H54 (cell line): ENCODE measurements at places on chromosomes 13 and 19.

- no peak for DNase-seq
Observed at GRCh38 chr13:74825152-74825937, 656.6 kb downstream of the TBC1D4 start.

GRCh38 chr13:23667750-23668149 lies 97.5 kb downstream of the TNFRSF19 start:
- no peak for DNase-seq

GRCh38 chr19:35381318-35381717 lies 10.4 kb downstream of the GPR42 start:
- no peak for DNase-seq

GRCh38 chr19:46813839-46814358 lies 25.5 kb upstream of the SLC1A5 start:
- no peak for DNase-seq

DNA sequence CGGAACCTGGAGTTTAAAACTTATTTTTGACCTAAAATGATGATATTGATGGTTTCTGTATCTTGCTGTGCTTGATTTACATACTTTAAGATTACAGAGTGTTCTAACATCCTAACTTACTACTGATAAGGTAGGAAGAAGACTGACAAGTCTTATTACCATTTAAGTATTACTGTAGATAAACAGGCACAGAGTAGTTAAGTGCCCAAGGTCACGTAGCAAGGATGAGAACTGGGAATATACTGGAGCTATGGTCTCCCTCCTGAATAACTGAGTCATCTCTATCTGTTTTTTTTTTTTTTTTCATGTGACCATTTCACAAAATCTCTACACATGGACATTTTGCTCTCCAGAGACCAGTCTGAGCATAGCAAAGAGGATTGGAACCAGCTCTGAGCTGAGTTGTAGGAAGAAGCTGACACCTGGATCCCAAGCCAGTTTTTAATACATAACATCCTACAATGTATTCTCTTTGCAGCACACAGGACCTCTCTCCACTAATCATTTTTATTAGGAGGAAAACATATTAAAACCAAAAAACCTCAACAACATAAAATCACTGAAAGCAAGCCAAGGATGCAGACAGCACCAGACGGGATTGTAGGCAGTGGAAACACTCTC lies 173.5 kb downstream of the DNAJC15 start:
- no peak for DNase-seq

- no peak for DNase-seq
Observed at GRCh38 chr19:30911491-30911890, 437.7 kb downstream of the TSHZ3 start.

GRCh38 chr19:40005691-40006272 lies 8.9 kb downstream of the ZNF546 start:
- no peak for DNase-seq

- DNase-seq = no peak
Observed at GRCh38 chr19:7647156-7647555, 10.2 kb downstream of the STXBP2 start.

- no peak for DNase-seq
Observed at GRCh38 chr19:32195706-32196610, 149.5 kb upstream of the ZNF507 start.

GRCh38 chr13:109241160-109241559 lies 545.2 kb downstream of the IRS2 start:
- no peak for DNase-seq

- no peak for DNase-seq
Observed at GRCh38 chr13:44322928-44323327, 50.7 kb upstream of the SERP2 start.

DNA sequence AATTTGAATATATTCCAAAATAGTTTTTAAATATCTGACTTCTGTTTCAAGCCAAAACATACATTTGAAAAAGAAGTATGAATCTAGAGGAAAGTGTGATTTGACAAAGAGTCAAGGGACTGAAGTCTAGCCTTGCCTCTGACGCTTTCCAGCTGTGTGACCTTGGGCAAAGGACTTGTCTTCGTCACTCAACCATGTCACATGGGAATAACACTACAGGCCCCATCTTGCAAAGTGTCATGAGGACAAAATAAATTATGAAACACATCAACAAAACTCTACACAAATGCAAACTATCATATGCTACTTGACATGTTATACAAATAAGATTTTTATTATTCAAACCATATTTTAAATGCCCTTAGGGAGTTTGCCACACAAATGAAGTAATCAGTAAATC lies 73.0 kb downstream of the CYSLTR2 start:
- DNase-seq = no peak

GRCh38 chr13:105345730-105346129 lies 1189.7 kb downstream of the EFNB2 start:
- no peak for DNase-seq

GRCh38 chr19:47363758-47364531 lies 14.8 kb downstream of the DHX34 start:
- DNase-seq = no peak

DNA sequence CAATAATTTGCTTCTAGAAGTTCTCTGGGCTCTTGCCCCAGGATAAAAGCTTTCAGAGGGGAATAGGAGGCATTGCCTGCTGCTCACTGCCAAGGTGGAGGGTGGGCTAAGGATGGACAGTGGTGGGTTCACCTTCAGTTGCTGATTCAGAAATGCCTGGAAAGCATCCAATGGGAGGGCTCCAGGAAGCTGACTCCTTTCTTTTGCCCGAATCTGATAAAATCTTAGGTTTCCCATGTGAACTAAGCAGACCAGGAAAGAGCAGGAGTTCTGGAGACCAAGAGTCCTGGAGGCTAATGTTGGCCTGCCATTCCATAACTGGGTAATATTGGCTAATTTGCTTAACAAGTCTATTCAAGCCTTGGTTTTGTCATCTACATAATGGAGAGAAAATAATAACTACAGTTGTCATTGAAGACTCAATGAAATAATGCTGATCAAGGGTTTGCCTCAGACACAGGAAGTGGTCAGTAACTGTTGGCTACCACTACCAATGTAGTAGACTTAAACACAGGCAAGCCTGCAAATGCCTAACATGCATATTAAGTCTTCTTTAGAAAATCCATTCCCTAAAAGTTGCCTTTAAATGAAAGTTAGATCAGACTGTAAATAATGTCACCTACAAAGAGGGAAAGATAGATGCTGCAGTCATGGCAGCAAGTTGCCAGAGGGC lies 528.4 kb upstream of the NBEA start:
- DNase-seq = no peak

DNA sequence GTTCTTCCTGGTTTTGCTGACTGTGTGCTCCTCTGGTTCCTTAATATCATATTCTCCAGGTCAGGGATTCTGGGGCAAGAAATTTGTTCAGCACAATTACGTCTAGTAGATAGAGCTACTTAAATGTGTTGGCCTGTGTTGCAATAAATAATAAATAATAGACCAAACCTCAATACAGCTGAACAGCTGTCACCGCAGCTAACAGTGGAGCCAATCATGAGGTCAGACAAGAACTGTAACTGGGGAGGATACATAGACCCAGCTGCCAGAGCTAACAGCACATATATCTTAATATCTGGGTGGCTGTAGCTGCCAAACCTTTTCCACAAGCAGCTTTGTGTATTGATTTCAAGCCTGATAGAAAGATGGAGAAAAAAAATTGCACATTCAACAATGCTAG lies 1596.3 kb upstream of the PCDH20 start:
- no peak for DNase-seq

- DNase-seq = no peak
Observed at GRCh38 chr13:79222427-79223205, 183.4 kb downstream of the RBM26 start.

GRCh38 chr13:98981369-98982080 lies 3.7 kb upstream of the DOCK9 start:
- no peak for DNase-seq

DNA sequence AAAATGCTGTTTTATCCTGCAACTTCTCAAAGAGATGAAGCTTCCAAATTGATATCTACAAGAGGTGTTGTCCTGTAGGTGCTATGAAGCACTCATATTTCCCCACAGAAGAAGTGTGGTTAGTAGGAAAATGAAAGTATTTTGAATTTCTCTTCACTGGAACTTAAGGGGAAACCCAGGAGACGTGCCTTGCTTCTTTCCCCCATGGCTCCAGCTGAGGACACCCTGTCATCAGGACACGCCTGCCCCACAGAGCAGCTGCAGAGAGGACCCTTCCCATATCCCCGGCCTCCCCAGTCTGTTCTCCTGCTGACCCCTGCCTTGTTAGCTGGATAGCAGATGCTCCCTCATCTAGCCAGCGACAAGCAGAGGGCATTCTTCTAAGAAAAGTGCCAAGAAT lies 371.3 kb downstream of the COG6 start:
- DNase-seq = no peak

- no peak for DNase-seq
Observed at GRCh38 chr13:69737129-69737935, 370.3 kb upstream of the ATXN8OS start.

DNA sequence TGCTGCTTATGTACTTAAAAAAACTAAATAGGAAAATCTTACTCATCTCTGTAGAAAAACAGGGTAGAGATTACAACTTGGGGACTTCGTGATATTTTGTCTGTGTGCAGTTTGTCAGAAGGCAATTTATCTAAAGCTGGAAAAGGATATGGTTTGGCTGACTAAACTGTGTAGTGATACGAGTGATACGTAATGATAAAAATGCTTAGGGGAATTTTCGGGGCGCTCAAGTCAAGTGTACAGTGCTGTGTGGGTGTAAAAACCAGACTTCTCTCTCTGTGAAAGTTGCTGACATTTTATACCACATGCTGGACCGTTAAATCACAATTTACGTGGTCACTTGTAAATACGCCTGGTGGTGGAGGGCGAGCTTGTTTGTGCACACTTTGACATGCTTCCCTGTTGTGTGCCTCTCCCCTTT lies 221.7 kb downstream of the KCNRG start:
- DNase-seq = no peak
